ENCODE measurements at places on chromosomes 12 and 14. TPM values are rescaled to one million over a fixed set of nuclear protein-coding genes. Genes with fewer than 3 reads are reported as not detected.

GRCh38 chr12:6361834-6362233 is 13.5 kb downstream of the SCNN1A start:
- peak; percentile 75 for DNase-seq

- no peak for DNase-seq
Measured at GRCh38 chr12:2672863-2673262, 121.9 kb upstream of the FKBP4 start.

GRCh38 chr14:62185078-62185477 is 422.9 kb downstream of the SNAPC1 start:
- DNase-seq = no peak

DNA sequence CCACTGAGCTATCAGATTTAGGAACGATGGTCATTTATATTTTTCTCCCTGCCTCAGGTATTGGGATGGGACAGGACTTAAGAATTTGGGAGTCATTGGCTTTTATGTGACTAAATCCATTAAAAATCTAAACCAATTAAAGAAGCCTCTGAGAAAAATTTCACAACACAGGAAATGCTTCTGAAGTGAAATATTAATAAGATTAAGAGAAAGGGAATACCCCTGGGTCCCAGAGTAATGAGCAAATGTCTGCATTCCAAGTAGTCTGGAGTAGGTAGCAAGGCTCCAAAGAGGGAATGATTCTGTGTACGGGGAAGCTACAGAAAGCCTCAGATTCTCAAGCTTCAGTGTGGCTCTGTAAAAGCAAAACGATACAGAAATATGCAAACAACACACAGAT is 707 bp upstream of the MED6 start:
- no peak for DNase-seq

DNA sequence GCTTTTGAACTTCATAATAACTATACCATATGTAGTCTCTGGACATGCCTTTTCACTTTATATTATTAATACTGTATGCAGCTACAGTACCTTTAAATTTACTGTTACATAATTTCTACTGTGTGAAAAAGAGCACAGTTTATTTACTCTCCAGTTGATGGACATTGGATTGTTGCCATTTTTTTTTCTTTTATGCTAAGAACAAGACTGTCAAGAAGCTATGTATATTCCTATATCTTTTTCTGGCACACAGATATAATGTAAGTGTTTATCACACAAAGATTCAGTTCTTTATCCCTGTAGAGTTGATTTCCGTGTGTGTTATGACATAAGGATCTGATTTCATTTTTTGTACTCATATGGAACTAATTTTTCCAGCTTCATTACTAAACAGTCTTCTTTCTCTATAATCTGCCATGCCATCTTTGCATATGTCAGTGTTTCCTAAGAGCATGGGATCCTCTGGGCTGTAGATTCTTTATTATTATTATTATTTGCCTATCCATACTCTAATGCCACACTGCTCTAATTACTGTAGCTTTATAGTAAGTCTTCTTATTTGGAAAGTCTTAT is 593.0 kb upstream of the ATP2B1 start:
- DNase-seq = no peak

GRCh38 chr14:70018713-70019211 is 139.5 kb downstream of the SMOC1 start:
- no peak for DNase-seq

DNA sequence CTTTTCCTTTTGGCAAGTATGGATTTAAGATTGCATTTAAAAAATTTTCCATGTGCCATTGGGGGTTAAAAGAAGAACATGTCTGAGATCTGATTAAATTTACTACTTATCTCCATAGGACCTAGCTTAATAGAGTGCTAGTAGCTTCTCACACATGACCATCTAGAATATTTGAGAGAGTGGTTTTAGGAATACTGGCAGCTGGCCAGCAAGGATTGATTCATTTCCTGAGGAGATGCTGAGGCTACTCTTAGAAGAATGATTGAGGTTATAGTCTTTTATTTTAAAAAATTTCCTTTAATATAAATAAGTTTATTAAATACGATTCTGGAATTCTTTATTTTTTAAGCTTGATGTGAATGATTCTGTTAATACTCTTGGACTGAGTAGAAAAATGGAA is 56.2 kb downstream of the MIPOL1 start:
- DNase-seq = no peak

DNA sequence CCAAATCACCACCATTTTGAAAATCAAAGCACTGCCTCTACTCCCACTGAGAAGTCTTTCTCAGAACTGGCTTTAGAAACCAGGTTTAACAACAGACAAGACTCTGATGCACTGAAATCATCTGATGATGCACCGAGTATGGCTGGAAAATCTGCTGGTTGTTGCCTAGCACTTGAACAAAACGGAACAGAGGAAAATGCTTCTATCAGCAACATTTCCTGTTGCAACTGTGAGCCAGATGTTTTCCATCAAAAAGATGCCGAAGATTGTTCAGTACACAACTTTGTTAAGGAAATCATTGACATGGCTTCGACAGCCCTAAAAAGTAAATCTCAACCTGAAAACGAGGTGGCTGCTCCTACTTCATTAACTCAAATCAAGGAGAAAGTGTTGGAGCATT is 115.0 kb upstream of the NPAS3 start:
- no peak for DNase-seq

- no peak for DNase-seq
Measured at GRCh38 chr14:24982472-24983155, 67.3 kb downstream of the STXBP6 start.

DNA sequence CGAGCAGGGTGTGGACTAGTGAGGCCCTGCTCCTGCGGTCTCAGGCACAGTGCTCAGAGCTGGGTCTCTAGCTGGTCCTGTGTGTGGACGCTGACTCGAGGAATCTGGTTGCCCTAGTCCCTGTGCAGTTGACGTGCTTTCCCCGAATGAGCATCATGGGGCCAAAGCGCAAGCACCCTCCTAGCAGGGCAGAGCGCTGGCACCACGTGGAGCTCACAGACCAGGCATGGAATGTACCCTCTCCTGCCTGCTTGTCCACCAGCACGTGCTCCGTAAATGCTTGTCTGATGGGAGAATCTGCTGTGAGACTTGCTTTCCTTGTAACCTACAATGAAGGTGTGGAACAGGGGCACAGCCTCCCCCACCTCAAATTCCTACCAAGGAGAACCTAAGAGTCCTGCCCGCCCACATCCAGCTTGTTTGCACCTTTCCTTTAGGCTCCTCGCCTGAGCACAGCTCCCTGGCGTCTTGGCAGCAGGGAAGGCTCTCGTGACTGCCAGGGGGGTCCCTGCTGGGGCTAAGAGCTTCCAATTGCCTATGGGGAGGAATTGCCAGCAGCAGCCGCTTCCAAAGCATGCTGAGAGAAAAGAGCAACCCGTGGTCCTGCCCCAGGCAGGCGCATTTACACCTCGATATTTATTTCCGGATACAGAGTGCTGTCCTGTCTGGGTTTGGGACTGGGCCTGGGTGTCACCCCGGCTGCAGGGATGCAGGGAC is 125.0 kb downstream of the PIWIL1 start:
- DNase-seq = no peak

GRCh38 chr12:4579305-4580102 is 17.5 kb downstream of the DYRK4 start:
- DNase-seq = no peak

DNA sequence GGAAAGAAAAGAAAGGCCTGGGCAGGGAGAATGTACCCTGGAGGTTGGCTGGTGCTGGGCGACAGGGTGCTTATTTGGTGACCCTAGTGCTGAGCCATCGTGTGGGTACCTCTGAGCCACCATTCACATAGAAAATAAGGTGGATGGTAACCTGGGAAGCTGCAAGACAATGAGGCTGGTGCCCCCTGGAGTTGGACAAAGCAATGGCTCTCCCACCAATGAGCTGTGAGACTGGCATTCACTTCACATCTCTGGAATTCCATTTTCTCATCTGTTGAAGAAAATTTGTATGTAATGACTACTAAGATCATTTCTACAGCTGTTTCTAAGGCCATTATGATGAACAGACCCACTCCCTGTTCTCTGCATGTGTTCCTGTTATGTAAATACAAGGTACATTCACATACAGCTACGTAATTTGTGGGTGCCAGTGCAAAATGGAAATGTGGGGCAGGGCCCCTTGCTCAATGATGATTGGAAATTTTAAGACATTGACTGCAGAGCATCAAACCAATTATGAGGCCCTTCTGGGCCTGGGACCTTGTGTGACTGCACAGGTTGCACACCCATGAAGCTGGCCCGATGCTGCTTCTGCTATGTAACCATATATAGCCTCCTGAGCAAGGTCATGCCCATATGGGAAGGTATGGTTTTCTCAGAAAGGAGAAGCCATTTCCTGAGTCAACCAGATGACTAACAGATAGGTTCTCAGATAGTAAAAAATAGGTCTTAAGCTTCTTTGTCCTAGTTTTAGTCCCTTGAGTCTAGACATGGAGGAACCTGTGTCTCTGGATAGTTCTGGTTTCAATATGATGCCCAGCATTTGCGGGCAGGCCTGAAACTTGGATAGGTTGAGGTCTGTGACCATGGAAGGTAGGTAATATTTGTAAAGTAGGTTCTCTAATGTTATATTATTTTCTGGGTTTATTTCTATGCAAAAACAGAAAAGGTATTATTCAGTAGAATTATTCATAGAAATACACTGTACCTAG is 63.4 kb upstream of the IGF1 start:
- no peak for DNase-seq

DNA sequence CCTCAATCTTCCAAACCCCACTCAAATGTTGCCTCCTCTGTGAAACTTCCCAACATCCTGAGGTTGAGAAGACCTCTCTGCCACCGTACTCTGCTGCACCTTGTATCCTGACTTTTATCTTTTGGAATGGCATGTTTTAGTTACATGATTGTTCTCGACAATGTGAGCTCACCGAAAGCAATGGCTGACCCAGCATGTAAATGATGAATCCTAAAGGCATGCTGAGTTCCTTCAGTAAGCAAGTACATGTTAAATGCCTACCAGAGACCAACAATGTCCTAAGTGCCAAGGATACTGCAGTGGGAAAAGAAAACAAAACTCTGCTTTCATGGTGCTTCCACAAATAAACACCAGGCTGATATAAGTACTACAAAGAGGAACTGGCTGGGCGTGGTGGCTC is 13.7 kb downstream of the PPP1R13B start:
- DNase-seq = no peak

DNA sequence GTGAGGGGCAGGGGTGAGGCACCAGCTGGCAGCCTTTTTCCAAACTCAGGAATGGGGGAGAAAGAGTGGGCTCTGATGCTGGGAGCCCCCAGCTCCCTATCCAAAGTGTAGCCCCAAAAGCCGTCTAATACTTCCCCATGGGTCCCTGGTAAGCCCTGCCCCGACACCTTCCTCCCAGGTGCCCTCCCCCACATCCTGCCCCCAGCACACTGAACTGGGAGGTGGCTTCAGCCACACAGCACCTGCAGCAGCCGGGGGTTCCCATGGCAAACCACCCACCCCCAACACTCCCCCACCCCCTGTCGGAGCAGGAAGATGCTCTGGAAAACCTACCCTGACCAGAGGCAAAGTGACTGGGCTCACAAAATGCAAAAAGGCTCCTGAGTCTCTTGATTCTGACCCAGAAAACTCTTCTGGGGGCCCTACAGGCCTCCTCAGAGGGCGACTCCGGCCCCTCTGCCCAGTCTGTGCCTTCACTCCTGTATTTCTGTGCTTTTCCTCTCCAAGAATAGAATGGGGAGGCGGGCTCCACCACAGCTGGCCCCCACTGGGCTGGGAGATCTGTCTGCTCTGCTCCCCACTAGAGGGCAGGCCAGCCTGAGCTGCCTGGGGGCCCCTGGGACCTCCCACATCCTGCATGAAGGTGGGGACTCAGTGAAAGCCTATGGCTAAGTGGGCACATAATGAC is 81.6 kb downstream of the ITPK1 start:
- DNase-seq = no peak

GRCh38 chr12:43015090-43015737 is 425.7 kb upstream of the PRICKLE1 start:
- no peak for DNase-seq

GRCh38 chr12:103751171-103751570 is 89.9 kb downstream of the NT5DC3 start:
- DNase-seq = no peak

DNA sequence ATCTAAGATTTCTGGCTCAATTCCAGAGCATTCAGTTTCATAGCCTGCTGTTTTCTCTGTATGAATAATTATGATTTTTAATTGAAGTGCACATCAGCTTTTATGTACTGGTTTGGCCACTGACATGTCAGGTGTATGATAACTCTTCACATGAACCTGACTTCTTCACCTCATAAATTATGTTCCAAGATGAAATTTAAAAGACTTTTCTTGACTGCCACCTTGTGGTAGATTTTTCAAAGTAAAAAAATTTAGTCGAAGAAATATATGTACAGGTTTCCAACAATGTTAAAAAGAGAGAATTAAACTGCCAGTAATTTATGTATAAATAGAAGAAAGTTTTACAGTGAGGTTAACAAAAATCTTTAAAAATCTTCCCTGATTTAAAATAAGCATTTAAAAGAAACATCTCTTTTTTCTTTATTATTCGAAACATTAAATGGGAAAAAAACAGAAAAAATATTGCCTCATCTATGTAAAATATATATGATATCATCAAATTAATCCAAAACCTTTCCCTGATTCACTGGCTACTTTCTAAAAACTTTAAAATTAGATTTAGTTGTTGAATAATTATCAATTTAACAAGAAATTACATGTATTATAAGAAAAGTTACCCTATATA is 124.9 kb upstream of the ATXN7L3B start:
- peak; percentile 3 for DNase-seq

DNA sequence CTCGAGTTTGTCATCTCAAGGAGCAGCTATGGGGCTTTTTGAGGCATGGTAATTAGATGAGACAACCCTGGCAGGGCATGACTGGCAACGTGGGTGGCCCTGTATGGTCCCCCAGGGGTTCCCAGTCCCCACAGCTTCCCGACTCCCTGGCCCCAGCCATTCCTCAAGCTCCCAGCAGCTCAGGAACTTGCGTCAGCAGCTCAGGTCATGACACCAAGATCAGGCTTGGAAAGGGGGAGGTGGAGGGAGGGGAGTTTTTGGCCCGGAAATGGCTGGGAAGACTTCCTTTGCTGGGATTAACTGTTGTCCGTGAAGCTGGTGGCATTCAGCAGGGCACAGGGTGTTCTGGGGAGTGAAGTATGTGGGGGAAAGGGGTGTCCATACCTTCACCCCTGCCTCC is 10.4 kb upstream of the NRIP2 start:
- DNase-seq = no peak

DNA sequence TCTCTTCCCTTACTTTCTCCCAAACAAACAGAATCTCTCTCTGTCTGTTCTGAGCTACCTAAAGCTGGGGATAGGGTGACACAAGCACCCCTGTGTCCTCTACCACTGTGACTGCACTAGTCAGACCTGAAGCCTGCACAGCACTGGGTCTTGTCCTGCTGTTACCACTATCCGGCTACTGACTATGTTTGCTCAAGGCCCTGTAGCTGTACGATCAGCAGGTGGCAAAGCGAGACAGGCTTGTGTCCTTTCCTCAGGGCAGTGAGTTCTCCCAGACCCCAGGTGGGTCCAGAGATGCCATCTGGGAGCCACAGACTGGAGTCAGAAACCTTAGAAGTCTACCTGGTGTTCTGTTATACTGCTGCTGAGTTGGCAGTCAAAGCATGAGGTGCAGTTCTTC is 116.4 kb downstream of the NUBPL start:
- DNase-seq = no peak

The KRT85 gene
- polyA plus RNA-seq = 0.14 TPM

The CLEC7A gene
- polyA plus RNA-seq = 3.9 TPM

The KLHL28 gene
- 19.9 TPM for polyA plus RNA-seq

The KCNH3 gene
- polyA plus RNA-seq = 1.5 TPM

The OR4E1 gene
- polyA plus RNA-seq = 0.06 TPM

Data from left lung (tissue), 14 donors.